Posterior vena cava (tissue), 2 donors: ENCODE measurements at places on chromosomes 7 and 10.

DNA sequence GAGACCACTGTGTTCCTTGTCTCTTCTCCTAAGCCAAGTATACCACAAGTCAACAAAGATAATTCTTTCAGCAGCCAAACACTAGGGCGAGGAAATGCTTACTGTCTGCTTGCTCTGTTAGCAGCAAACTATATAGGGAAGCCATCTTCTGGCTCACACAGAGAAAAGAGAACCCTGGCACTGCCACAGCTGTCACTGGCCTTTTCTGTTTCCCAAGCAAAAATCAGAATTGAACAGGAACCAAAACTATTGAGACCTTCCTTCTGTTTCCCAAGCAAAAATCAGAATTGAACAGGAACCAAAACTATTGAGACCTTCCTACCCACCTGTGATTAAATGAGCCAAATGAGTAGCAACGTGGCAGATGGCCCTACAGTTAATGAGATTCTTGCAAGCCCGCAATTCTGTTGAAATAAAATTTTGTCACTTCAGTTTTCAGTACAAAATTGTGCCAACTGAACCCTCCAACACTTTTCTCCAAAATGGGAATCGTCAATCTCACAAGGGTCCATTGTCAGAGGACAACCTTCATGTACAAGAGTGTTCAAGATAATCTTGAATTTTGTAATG lies 54.5 kb downstream of the LRRTM3 start:
- DNase-seq = no peak

GRCh38 chr7:5629941-5630340 lies 151.5 kb downstream of the RNF216 start:
- peak; percentile 80 for DNase-seq

DNA sequence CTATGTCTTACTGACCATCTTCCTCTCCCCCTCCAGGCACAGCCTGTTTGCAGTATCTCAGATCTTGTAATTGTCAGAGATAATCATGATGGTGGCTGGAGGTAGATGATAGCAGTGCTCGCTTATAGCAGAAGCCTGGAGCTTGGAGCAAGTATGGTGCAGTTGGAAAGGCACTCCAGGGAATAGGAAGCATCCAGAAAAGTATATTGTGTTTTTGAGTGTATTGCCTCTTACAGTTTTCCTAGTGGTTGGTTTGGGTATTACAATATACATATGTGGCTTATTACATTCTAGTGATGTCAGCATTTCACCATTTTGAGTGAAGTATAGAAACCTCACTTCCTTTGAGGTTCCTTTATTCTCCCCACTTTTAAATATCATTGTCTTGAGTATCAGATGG lies 101.5 kb downstream of the STK31 start:
- DNase-seq = no peak

- no peak for DNase-seq
These were observed 118.7 kb downstream of the SLIT1 start for GRCh38 chr10:97066877-97067555.

GRCh38 chr7:77338260-77338659 lies 77.9 kb downstream of the GSAP start:
- no peak for DNase-seq

DNA sequence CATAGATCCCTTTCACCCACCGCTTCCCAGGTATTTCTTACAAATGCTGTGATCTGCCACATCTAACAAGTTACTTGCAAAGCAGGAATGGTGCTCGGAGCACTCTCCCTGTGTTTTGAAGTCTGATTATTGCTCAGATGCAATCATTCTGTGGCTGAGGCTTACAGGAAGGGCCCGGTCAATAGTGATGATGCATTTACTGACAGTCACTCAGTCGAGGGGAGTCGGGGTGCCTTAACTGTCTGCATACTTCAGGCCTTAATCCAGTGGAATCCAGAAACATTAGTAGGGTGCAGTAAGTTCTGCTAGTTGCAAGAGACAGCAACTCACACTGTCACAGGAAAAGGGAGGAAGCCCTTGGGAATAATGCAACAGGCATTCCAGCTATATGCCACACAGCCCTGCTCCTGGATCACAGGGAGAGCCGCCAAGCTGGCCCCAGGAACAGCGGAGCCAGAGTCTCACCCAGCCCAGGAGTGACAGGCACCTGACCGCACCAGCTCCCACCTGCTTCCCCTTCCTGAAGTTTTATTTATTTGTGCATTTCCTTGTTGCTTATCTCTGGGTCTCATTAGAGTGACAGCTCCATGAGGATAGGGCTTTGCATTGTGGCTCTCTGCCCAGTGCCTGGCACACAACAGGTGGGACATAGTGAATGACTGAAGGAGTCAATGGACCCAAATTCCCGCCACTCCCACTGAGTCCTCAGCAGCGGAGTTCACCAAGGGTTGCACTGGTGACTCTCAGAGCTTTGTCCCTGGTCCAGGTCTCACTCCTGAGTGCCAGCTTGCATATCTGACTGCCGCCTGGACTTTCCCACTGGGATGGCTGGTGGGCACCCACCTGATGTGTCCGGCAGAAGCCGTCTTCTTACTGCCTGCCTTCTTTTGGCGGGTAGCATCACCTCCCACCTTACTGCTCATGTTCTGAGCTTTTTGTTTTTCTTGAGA lies 212.5 kb upstream of the SH2B2 start:
- peak; percentile 63 for DNase-seq

GRCh38 chr10:84008878-84009277 lies 130.4 kb upstream of the GHITM start:
- no peak for DNase-seq

- DNase-seq = no peak
These were observed 34.0 kb upstream of the PAPSS2 start for GRCh38 chr10:87625661-87626060.

GRCh38 chr7:100679927-100680575 lies 6.5 kb downstream of the GNB2 start:
- DNase-seq = no peak

GRCh38 chr10:35041502-35041879 lies 48.6 kb downstream of the CUL2 start:
- DNase-seq = no peak

- DNase-seq = no peak
These were observed 76.3 kb downstream of the COL13A1 start for GRCh38 chr10:69878038-69878437.

GRCh38 chr7:1988533-1988930 lies 244.2 kb downstream of the MAD1L1 start:
- no peak for DNase-seq

DNA sequence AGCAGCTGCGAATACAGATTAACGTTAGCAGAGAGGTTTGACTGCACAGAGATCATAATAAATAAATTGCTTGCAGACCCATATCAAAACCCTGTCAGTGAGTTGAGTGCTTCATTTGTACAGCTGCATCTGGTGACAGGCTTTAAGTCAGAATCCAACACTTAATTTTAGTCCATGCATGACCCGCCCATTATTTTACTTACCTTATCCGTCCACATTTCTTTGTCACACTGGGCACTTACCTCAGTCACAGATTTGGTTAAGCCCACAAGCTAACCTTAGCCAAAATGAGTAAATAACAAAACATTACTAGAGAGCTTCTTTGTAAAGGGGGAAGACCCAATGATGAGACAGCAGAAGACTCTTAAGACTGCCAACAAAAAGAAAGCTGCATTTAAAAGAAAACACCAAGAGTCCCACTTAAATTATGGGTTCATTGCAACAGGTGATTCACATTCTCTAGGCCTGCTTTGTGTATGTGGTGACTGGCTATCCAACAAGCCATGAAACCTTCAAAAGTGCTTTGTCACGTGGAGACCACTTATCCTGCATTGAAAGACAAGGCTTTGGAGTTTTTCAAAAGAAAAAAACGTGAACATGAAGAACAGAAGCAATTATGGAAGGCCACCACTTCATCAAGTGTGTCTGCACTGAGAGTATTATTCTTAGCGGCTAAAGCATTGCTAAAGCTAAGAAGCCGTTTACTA lies 32.2 kb downstream of the PHTF2 start:
- no peak for DNase-seq

DNA sequence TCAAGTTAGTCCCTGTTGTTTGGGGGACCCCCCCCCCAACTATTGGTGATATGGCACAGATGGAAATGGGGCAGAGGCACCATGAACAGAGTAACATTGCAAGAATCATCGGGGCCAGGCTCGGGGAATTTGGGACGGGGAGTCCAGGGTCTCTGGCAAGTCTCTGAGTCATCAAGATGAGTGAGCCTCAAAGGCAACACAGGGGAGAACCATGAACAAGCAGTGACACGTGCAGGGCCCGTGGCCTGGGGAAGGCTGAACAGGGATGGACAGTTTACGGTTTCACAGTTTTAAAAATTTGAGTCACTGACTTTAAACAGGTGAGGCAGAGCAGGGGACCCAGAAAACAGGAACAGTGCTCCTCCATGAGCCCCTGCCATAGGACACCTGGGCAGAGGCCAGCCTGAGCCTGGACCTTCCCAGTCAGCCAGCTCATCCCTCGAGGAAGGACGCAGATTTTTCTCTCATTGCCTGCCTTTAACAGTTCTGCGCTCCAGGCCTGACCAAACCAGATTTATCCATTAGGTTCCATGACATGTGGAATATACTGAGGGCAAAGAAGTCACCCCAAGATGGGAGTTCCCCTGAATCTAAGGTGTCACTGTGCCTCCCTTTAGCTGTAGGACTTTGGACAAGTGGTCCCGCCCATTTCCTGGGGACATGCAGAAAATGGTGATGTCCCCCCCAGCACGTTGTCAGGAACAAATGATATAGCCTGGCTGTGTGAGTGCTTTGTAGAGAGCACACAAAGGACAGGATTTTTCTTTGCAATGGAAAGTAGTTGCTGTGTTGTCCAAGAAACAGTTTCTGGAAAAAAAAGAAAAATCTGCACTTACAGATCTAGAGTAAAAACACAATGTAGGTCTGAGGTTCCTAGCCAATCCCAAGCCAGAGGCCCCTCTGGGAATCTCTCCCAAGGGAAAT lies 23.8 kb downstream of the CHST15 start:
- peak; percentile 56 for DNase-seq

DNA sequence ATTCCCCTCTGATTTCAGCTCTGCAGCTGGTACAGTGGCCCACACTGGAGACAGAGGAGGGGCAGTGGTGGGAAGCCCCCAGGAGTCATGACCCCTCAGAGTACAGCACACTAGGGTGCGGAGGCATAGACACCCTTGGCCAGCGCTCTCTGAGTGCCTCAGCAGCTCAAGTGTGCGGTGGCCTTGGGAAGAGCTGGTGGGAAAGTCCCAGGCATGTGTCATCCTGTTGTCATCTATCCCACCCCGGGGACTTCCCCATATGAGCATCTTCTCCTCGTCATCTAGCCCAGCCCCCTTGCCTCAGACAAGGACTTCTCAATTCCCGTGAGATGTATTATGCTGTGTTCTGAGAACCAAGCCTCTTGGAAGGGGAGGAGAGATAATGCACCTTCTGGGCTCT lies 15.6 kb upstream of the PPIF start:
- peak; percentile 79 for DNase-seq

DNA sequence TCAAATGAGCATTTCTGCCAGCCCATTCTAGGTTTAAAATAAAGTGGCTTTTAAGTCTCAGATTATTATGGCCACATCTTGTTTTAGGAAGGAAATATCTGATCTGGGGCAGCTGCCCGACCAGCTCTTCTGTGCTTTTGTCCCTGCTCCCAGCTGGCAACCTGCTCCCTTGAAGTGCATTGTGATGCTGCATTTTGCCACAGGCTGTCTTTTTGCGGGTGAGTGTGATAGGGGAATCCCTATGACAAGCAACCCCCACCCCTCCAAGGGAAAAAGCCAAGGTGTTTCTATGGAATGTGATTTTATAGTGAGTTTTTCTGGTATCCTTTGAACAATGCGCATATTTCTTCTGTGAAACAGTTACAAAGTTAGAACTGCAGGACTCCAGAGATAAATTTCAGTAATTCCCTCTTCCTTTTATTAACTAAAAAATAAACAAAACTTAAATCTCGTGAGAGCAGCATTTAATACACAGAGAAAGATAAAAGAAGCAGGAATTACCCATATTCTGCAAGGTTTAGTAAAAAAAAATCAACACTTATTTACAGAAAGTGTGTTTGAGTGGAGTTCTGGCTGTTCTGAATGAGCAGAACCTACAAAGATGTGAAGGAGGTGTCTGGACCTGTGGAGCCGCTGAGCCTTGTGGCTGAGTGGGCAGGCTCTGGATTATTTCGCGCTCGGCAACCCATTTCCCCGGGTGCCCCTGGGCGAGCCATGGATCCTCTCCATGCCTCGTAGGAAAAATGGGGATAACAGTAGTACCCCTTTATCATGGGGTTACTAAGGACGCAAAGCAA lies 10.1 kb upstream of the HPS1 start:
- no peak for DNase-seq

- peak; percentile 68 for DNase-seq
These were observed 44.9 kb downstream of the ANXA8 start for GRCh38 chr10:47438857-47439474.

GRCh38 chr10:35079265-35079664 lies 10.9 kb downstream of the CUL2 start:
- no peak for DNase-seq

DNA sequence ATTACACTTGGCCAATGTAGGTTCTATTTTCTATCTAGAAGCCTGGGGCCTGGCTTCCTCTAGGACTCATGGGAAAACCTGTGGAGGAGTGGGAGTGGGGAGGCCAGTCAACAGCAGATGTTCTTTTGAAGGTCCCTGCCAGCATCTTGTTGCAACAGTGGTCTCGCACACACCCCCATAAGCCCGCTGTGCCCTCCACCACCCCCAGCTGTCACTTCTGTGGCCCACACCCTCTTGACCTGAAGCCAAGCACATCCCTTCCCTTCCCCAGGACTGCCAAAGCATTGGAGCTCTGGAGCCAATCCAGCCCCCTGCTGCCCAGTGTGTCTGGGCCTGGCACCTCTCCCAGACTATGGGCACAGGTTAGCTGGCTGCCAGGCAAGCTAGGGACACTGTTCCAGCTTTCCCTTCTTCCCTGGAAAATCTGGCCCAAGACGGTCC lies 1.9 kb upstream of the STX1A start:
- DNase-seq = no peak

- DNase-seq = no peak
These were observed 132.5 kb downstream of the IMMP2L start for GRCh38 chr7:111429781-111430180.

- no peak for DNase-seq
These were observed 18.2 kb downstream of the DNAJC12 start for GRCh38 chr10:67819768-67820204.

- DNase-seq = no peak
These were observed 16.4 kb downstream of the PALD1 start for GRCh38 chr10:70494966-70495365.

DNA sequence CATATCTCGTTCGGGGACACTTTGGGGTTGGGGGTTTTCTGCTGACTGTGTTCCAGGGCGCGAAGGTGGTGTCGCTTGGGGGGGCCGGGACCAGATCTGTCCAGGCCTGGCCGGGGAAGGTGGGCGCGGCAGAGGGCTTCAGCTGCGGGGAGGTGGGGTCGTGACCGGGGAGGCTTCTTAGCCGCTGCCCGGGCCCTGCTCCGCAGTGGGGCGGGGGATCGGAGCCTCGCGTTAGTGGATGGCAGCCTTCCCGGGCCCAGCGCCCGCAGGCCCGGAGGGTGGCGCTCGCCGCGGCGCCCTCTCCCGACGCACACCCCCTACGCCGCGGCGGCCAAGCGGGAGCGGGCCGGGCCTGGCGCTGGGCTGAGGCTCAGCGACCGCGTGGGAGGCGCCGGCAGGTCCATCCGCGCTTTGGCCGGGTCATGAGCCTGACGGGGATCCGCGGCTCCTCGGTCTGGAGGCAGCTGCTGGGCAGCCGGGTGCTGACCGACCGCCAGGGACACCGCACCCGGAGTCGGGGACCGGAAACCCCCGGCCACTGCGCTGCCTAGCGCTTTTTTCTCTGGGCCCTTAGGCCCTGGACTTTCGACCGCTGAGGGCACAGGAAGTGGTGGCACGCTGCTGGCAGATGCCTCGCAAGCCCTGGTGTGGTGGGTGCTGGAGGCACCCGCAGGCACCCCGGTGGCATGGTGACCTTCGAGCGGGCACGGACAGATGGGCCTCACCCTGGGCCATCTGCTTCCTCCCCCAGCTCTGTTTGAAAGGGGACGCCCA lies 1.2 kb downstream of the AGAP3 start:
- no peak for DNase-seq
